ENCODE measurements at places on chromosomes 6 and 20.

- no peak for DNase-seq
Observed at GRCh38 chr6:36067374-36068011, 39.9 kb downstream of the MAPK14 start.

- DNase-seq = peak; percentile 93
Observed at GRCh38 chr6:30453508-30454116, 35.7 kb upstream of the HLA-E start.

GRCh38 chr6:20599302-20600051, 65.2 kb downstream of the CDKAL1 start:
- DNase-seq = no peak

DNA sequence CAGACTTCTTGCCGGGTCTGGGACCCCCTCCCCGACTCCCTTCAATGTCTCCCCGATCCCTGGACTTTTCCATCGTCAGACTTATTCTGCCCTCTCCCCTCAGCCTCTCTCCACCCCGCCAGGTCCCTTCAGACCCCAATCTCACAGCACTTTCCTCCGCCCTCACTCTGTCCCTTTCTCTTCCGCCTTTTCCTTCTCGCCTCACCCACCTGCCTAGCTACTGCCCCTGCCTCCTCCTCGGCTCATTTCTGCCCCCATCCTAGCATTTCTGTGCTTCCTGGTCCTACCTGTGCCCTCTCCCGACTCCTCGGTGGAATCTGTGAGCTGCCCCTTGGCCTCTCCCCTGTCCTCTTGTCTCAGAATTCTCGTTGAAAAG, 616 bp downstream of the CHMP4B start:
- DNase-seq = peak; percentile 25

GRCh38 chr20:48846516-48847492, 19.0 kb upstream of the PREX1 start:
- peak; percentile 63 for DNase-seq

DNA sequence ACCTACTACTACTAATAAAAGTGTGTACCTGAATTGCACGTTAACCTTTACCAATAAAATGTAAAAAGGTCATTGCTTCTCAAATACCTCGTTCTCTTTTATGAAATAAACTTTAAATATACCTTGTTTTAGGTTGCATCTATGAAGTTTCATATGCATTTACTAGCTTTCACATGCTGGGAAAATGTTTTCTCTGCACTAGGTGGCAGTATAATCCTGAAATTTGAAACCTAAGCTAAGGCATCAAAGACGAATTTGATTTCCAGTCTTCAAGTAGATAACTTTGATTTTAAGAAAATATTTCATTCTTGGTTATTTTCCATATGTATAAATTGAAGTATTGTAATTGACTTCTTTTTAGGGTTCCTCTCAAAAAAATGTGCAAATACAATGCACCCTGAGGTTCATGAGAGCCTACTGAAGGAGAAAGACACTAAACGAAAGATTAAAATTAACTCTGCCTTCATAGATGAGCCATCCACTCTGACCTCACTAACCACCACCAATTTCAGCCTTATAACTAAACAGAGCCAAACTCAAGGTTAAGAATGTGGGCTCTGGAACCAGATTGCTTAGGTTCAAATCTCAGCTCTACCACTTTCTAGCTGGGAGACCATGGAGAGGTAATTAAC, 7.3 kb upstream of the COL9A1 start:
- DNase-seq = no peak
